ENCODE measurements at places on chromosomes 3 and 15.

DNA sequence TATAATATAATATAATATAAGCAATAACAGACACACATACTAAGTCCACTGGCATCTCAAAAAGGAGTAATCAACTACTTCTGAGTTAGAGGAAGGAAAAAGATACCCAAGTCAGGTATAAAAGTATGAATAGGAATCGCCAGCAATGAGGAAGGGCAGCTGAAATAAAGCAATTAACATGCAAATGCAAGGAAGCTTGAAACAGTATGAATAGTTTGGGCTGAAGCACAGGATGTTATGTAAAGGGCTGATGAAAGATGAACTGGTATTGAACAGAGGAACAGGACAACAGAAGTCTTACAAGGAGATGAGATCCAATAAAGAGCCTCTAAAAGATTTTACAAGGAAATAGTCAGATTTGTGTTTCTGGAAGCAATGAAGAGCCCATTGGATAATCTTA, 7.1 kb downstream of the COPS2 start:
- no peak for DNase-seq

GRCh38 chr3:115663414-115663813, 40.1 kb downstream of the GAP43 start:
- DNase-seq, result no peak

- peak; percentile 16 for DNase-seq
Observed at GRCh38 chr3:18443665-18444594, 18.8 kb upstream of the SATB1 start.

DNA sequence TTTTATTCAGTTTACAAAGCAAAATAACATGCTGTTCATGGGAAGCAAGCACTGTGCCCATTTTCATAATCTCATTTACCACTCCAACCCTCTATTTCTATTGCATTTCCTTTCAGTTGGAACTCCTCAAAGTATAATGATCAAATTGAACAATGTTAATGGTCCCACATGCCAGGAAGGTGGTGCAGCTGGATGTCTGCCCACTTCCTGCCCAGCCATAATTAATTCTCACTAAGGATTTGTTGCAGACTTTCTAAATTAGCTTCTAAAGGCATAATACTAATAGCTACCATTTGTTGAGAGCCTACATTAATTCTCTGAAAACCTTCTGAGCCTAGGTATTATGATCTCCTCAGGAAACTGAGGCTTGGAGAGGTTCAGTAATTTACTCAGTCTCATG, 316.1 kb upstream of the TPM1 start:
- no peak for DNase-seq

DNA sequence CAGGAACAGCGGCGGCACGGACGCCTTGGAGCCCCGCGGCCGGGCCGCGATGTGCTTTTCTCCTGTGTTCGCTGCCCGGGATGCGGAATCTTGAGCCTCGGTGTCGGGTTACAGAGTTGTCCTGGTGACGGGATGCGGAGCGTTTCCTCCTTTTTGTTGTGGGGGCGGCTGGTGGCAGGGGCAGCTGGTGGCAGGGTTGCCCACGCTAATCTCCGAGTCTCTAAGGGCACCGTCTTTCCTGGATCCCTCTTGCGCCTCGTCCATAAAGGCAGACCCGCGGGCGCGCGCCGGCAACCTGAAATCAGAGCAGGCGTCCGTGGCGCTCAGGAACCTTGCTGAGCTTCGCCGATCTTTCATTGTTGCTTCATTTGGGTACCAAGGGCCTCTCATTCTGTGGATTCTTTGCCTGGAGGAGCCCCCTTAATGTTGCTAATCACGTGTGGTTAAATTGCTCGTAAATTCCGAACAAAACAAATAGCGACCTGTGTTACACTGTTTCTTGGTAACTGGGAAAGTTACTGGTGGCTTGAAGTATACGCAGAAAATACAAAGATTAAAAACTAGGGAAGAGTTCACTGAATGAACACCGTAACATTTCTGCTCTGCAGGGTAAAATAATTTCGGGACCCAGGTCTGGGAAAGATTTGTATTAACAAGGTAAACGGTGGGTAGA, 844 bp upstream of the PFN2 start:
- no peak for DNase-seq

DNA sequence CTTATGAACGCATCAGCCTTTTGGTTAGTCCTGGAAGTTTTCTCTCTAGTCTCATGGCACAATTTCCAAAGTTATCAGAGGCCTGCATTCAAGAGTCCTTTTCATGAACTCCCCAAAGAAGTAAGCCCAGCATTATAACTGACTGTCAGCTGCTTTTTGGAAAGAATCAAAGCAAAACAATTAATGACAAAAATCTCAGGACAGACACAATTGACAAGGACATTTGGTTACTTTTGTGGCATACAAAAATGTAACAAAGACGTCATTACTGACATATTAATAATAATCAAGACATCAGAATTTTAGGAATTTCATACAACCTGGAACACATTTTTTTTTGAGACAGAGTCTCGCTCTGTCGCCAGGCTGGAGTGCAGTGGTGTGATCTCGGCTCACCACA, 21.2 kb downstream of the KATNBL1 start:
- DNase-seq, result no peak

- no peak for DNase-seq
Observed at GRCh38 chr3:171306631-171307030, 153.6 kb downstream of the TNIK start.

GRCh38 chr3:158528076-158528674, 42.8 kb upstream of the MLF1 start:
- DNase-seq, result no peak

DNA sequence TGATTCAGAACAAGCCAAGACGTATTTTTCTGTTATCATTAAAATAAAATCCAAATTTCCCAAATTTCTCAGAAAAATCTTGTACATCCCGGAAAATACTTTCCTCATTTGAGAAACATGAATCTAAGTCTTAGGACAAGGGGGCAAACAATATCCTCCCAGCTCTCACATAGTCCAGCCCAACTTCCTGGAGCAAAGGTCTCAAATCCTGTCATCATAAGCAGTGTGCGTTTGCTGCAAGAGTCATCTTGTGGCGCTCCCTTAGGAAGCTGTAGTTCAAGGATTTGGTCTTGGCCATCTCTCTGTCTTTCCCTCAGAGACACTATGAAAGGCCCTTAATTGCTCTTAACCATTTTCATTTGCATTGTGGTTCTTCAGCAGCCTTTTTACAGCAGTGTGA, 57.5 kb upstream of the GSK3B start:
- DNase-seq, result no peak

GRCh38 chr3:143163562-143164100, 44.1 kb downstream of the CHST2 start:
- DNase-seq, result no peak

GRCh38 chr15:27426805-27427204, 455.8 kb downstream of the GABRG3 start:
- DNase-seq, result no peak

DNA sequence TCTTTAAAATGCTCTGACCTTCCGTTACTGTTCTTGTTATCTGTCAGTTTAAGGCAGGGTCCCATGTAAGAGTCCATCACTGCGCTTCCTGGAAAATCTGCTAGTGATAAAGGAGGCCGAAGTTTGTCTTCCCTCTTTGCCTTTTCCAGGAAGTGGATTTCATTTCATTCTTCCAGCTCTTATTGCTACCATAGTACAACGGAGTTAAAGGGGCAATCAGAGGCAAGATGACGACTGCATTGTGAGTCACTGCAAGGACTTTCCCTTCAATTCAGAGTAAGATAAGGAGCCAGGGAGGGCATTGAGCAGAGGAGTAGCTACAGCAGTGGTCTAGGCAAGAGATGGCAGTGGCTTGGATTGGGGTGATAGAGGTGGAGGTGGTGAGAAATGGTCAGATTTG, 17.2 kb upstream of the DET1 start:
- DNase-seq, result no peak

DNA sequence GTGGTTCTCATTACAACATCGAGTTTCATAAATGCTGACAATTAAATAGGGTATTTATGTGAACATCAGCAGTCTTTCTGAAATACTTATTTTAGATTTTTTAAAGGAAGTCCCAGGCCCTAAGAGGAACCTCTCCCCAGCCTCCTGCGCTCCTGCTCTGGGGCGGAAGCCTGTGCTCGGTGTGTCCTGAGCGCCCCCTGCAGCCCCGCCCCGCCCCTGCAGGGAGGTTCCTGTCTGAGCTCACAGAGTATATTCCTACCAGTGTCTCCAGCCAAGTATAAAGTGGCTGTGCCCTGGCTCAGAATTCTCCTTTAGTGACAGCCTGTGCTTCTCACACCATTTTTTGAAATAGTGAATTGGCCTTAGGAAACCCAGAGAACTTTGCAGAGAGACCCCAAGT, 567.9 kb downstream of the GOLGA6L6 start:
- DNase-seq, result no peak

DNA sequence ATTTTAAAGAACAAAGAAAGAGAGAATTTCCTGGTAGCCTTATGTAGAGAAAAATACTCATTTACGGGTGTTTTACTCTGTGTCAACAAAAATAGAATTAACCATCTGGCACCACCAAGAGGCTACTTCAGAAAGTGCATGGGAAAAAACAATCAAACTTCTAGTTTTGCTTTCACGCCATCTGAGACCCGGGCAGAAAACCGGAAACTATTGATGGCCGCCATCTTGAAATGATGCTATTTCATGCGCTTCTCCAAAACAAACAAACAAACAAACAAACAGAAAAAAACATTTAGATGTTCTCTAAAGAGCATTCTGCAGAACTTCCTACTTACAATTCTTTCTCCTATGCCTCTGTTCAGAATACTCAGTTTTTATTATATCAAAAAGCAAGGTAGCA, 49.4 kb upstream of the SYNPR start:
- DNase-seq, result peak; percentile 13

- DNase-seq, result no peak
Observed at GRCh38 chr3:112384769-112385168, 51.8 kb downstream of the CD200 start.

DNA sequence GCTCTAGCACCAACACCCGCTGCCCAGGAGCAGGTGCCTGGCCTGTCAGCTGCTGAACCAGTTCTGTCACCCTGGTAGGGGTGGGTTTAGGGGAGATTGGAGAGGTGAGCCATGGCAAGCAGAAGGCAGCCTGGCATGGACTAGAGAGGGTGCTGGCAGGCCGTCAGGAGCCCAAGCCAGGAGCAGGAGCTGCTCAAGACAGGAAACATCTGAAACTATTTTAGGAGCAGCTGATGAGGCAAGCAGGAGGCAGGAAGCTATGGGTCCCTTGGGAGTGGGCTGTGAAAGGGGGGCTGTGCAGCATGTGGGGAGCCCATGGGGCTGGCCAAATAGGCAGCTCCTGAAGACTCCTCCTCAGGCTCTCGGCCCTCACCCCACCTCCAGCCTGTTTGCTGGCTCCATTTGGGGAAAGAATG, 2.3 kb downstream of the INKA1 start:
- no peak for DNase-seq

- DNase-seq, result no peak
Observed at GRCh38 chr3:51024765-51025632, 350.3 kb downstream of the DOCK3 start.

DNA sequence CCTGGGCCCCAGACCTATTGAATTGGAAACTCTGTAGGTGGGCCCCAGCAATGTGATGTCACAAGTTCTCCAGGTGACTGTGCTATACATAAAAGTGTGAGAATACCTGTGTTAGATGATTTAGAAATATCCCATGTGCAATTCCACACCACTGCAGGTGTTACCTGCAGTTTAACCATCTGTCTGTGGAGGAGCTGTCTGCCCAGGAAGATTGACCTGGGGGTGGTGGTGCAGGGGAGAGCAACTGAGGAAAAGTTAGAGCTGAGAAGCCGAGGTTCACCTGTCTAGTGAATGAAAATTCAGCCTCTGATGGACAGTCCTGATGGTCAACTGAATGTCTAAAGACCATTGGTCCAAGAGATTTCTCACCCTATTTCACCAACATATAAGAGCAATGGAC, 132.2 kb upstream of the SLC24A5 start:
- no peak for DNase-seq

DNA sequence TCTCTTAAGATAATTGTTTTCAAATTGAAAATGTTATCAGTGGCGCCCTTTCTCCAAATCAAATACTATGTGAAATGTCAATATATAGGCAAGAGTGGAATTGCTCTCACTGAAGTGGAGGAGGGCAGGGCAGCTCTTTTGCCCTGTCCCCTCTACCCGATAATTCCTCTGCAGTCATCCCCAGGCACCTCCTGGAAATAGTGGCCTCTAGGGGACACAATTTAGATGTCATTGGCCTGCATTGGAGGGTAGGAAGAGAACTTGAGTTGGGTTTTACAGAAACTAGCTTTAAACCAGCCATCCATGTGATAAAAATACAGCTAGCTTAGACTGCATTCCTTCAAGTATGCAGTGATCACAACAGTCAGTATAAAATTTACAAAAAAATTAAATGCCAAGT, 288.9 kb downstream of the EDEM1 start:
- no peak for DNase-seq

GRCh38 chr3:45910892-45911291, 24.5 kb downstream of the CCR9 start:
- DNase-seq, result no peak

GRCh38 chr3:41321642-41321980, 122.3 kb downstream of the CTNNB1 start:
- DNase-seq, result no peak

DNA sequence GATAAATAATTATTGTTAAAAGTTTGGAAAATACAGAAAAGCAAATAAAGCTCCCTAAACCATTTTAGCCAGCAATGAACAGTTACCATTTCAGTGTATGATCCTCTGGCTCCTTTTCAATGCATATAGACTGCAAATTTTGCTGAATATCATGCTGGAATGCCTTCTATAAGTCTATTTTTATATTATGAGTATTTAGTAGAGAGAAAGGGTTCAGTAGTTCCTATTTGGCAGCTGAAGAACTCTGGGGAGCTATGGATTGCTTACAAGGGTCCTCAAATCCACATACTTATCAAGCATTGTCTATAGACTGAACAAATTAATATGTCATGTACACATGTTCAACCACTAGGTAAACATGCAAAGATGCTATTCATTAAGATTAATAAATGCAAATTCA, 46.1 kb downstream of the LRRC3B start:
- no peak for DNase-seq

Data from neural crest cell (in vitro differentiated cells).